ENCODE measurements at places on chromosomes 4 and X.

- no peak for DNase-seq
Observed at GRCh38 chr4:13476915-13477314, 7.2 kb downstream of the RAB28 start.

DNA sequence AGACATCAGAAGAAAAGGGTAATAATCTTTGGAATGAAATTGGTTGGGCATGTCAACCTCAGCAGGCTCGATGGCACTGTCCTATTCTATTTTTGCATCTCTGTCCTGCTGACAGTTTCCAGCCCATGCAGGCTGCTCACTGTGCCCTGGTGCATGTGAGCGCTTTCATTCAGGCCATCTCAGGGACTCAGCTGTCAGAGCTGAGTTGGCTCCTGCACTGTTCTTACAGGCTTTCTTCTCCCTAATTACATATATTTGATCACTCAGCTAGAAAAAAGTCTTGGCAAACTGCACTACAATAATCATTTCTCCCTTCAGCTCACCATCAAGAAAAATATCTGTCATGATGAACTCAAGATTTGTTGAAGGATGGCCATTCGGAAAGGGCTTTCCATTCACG, 84.7 kb downstream of the RASL11B start:
- no peak for DNase-seq

GRCh38 chr4:119589165-119589564, 39.4 kb downstream of the PDE5A start:
- DNase-seq = no peak

GRCh38 chrX:96791559-96791958, 92.1 kb upstream of the RPA4 start:
- DNase-seq = no peak

Measured in GDM1 (cell line).